Neural crest cell (in vitro differentiated cells): ENCODE measurements at places on chromosomes 4 and X.

- peaks cover 16% of the 10 kb centered on the region for H3K36me3 ChIP-seq
- H3K27me3 ChIP-seq: no peaks in the 10 kb centered on the region
- no peak for DNase-seq
- no peak overlapping the region for H3K27ac ChIP-seq
These were observed 16.4 kb downstream of the TCEANC start for GRCh38 chrX:13669246-13669737.

DNA sequence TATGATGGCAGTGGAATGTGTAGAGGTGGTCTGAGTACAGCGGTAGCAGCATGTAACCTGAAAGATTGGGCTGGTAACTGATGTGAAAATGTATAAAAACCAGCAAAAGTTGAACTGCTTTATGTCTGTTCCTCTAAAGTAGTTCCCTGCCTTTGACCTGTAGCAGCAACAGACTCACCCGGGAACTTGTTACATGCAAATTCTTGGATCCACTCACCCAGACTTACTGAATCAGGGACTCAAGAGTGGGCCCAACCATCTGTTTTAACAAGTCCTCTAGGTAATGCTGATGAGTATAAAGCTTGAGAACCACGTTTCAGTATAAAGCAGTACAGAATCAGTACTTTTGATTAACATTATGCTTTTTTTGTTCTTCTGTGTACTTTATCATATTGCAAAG is 84.7 kb downstream of the RAP1GDS1 start:
- H3K27ac ChIP-seq: no peak overlapping the region
- H3K4me1 ChIP-seq: peaks cover 4% of the 10 kb centered on the region
- peaks cover 15% of the 10 kb centered on the region for H3K36me3 ChIP-seq
- no peak for DNase-seq

DNA sequence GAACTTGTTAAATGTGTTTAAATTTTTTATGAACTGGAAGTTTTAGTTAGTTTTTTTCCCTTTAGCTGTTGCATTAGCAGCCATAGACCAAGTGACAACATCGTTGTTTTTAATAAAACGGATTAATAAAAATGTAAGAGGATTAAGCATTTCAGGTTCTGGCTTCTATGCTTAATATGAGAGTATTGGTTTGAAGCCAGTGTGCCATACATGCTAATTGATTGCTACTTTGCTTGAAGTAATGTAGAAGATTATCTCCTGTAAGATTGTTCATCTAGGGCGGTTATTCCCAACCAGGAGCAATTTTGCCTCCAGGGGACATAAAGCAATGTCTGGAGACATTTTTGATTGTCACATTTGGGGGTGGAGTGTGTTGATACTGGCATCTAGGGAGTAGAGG is 54.3 kb downstream of the TLL1 start:
- no peak overlapping the region for H3K27ac ChIP-seq
- H3K27me3 ChIP-seq: no peaks in the 10 kb centered on the region
- H3K4me3 ChIP-seq: no peak overlapping the region
- no peaks in the 10 kb centered on the region for H3K4me1 ChIP-seq

DNA sequence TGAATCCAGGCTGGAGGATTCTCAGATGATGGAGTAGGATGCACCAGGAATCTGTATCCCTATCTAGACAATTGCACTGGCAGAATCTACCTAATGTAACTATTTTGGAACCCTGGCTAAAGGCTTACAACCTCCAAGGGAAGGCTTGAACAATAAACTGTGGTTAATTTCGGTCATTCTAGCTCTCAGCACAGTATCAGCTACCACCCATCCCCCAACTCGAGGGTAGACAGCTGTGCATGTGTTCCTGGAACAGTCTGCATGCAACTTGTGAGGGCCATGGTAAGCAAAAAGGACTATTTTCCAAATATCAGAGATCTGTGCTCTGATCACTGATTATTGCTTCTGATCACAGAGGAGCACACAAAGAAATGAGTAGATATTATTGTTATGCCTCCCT is 34.0 kb downstream of the ELF2 start:
- no peaks in the 10 kb centered on the region for H3K4me1 ChIP-seq
- H3K4me3 ChIP-seq: no peak overlapping the region
- no peak overlapping the region for H3K27ac ChIP-seq
- DNase-seq: no peak

DNA sequence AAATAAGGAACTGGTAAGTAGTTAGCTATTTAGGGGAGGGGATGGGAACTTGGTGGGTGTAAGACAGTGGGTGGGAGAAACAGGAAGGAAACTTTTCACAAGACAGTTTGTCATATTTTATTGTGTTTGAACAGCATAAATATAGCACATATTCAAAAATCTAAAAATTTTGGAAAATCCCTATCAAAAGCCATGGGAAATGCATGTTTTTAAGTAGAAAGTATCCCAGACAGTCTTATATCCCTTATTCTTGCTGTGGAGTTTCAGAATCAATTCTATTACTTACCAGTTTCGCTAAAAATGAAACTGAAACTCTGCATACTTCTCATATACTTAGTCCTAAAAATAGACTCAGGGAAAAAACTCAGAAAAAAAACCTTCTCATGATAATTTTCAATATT is 22.3 kb upstream of the RASGEF1B start:
- H3K27me3 ChIP-seq: no peaks in the 10 kb centered on the region
- no peak overlapping the region for H3K27ac ChIP-seq
- no peaks in the 10 kb centered on the region for H3K36me3 ChIP-seq
- H3K4me3 ChIP-seq: no peak overlapping the region
- H3K4me1 ChIP-seq: peaks cover 5% of the 10 kb centered on the region
